ENCODE measurements at places on chromosomes 12 and 14.

DNA sequence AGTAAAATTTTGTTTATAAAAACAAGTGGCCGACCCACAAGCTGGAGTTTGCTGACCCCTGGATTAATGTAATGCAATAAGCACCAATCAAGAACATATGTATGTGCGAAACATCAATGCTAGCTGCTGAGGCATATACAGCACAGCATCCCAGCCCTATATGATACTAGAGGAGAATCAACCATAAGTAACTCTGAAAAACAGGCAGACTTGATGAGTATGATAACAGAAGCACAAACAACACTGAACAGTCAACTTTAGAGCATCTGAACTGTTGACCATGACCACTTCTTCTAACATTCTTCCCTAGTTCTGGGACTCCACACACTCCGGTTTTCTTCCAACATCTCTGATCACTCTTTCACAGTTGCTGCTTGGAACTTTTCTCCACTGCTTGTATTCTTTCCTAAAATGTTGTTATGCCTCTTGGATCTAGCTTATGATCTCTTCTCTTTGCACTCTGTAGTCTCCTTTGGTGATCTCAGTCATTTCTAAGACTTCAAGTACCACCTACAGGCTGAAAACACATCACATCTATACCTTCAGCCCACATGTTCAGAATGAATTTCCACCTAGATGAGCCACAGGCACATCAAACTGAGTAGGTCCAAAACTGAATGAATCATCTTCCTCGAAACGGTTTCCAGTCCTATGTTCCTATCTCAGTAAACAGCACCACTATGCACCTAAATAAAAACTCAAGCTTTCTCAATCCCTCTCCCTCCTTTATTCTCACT lies 57.2 kb downstream of the STXBP6 start:
- DNase-seq: no peak

- DNase-seq: no peak
Observed at GRCh38 chr14:79375356-79375755, 835.9 kb downstream of the DIO2 start.

DNA sequence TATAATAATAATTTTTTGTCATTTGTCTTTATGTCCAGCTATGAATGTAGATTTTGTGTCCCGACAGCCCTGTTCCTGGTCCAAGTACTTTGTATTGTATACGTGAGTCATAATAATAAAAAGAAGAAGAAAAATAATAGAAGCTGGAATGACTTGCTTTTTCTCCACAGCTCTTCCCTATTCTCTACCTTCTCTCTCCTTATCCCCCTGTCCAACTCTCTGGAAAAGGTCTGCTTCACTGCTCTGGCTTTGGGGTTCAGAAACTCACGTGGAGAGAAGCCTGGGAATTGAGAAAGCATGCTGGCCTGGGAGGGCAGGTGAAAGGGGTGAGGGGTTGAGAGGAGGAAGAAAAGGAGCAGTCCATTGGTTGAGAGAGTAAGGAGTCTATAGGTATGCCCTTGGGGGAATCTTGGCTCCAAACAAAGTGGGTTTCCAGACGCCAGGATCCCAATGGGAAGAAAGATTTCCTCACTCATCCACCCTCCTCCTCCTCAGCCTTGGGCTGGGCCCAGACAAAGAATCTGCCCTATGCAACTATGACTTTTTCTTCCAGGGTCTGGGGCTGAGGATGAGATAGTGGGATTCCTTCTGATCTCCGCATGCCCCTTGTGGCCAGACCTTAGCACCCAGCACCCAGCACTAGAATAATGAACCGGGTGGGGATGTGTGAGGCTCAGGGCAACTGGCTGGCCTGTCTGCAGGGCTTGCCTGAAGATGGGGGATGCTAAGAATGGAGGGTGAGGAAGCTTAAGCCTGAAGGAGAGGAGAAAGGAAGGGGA lies 4.0 kb downstream of the HOXC8 start:
- no peak for DNase-seq

DNA sequence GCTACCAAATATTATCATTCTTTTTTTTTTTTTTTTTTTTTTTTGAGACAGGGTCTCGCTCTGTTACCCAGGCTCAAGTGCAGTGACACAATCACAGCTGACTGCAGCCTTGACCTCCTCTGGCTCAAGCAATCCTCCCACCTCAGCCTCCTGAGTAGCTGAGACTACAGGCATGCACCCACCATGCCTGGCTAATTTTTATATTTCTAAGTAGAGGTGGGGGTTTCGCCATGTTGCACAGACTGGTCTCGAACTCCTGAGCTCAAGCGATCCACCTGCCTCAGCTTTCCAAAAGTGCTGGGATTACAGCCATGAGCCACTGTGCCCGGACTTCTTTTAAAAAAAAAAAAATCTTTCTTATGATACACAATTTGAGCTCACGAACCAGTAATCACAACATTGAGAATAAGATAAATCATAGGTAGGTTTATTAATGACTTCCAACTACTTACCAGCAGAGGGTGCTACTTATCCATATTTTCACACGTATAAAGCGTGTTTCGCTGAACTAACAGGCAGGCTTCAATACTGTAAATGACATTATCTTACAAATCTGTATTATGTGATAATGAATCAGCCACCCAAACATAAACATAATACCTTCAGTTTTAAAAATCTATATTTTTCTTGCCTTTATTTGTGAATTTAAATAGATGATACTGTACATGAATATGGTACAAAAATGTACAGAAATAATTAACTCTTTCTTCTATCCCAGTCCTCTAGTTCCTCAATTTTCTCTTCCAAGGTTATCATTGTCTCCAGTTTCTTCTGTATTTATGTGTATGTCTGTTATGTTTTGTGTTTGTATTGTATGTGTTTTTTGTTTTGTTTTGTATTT lies 42.5 kb upstream of the BCAT1 start:
- DNase-seq: no peak

DNA sequence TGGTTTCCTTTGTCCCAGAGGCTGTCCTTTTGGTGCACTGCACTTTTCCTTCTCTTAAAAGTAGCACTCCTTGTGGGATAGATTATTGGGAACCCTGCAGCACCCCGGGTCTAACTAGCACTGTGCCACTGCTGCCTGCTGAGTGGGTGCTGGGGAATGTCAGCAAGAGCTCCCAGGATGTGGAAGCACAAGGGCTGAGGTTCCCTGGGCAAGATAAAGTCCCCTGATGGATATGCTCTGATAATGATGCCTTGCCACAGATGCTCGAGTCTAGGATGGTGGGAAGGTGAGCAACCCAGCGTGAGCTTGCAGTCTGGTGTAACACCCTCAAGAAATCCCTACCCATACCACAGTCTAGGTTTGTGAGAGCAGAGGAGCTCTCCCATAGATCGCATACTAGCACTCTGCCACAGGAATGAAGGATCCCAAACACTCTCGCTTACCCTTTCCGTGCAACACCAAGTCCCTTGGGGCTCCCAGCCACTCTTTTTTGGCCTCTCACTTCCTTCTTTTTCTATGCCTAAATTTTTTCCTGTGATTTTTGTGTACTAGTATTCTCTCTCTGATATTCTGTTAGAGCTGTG lies 32.6 kb downstream of the USP15 start:
- no peak for DNase-seq

DNA sequence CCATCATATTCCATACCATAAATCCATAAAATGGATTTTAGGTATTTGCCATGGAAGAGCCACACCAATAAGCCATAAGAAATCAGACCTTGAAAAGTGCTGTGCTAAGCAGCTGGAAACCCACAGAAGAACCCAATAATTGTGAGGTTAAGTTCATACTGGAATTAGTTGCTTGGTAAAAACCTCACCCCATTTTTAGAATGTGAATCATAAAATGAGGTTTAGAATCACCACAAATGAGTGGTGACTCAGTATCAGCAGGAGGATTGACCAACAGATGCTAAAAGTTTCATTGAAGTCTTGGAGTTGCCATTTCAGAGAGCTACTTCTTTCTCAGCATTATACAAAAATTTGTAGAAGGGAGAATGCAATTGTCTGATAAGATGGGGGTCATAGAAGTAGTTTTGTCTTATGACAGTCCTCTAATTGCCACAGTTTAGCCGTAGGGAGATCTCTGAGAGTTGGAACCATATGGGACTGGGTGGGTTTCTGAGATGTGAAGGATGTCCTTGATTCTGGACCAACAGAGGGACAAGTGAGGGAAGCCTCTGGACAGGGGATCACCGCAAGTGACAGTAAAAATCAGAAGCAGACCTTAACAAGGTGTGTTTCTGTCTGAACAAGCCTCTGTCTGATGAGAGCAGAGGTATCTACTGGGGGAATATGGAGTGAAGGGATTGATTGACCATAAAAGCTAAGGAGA lies 1.4 kb upstream of the STON2 start:
- DNase-seq: no peak

GRCh38 chr12:25328072-25328712 lies 77.5 kb upstream of the KRAS start:
- no peak for DNase-seq

GRCh38 chr12:113468365-113469223 lies 3.1 kb downstream of the LHX5 start:
- no peak for DNase-seq

DNA sequence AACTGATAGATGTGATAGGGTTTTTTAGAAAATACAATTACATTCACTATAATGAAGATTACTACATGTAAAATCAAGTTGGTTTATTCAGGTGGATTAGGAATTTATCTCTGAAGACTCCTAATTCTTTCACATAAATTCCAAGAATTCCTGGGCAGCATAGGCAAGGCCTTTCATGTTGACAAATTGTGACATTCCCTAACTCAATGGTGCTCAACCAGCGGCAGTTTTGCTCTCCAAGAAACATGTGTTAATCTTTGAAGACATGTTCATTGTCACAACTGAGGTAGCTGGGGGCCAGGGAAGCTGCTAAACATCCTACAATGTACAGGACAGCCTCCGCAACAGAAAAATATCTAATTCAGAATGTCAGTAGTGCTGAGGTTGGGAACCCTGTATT lies 46.3 kb downstream of the PTPRQ start:
- no peak for DNase-seq

DNA sequence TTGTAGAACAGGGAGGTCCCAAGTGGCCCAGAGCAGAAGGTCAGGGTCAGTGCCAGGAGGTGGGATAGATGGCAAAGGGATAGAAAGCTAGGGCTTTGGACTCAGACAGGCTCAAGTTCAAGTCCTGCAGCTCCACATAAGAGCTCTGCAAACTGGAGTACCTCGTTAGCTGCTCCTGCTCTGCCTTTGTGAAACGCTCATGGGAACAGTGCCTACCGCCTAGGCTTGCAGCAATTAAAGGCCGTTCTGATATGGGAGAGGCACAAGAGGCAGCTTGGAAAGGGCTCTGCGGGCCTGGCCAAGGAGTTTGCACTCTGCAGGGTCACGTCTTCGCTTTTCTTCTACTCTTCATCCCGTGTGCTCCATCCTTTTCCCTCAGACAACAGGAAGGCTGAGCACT lies 54.1 kb downstream of the MAP1LC3B2 start:
- DNase-seq: no peak

DNA sequence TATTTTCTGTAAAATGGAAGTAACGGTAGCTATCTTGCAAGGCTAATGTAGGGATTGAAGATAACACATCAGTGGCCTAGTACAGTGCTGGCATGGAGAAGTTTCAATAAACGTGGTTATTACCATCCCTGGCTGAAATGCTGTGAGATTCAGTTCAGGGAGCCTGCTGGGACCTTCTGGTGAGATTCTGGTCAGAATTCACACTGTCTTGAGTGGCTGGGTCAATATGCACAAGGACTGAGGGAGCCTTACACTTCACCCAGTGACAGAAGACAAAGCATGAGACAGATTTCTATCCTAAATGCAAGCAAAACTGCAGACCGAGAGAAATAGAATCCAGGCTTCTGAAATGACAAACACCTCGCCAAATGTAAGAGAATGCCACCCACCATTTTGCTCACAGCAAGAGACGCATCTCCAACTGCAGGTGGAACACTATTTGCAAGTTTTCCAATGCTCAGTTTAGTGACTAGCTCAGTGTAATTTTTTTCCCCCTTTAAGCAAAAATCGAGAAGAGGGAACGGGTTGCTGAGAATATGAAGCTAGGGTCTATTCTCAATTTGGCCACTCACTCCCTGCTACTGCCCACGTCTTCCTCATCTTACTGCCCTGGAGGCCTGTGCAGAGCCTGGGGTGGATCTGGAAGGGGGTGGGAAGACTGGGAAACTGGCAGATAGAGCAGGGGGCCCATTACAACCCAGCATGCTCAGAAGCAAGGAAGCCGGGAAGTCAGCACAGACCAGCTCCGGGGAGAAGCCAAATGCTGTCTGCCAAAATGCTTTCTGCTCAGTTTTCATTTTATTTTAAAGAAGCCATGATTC lies 201.3 kb downstream of the TTC7B start:
- no peak for DNase-seq

DNA sequence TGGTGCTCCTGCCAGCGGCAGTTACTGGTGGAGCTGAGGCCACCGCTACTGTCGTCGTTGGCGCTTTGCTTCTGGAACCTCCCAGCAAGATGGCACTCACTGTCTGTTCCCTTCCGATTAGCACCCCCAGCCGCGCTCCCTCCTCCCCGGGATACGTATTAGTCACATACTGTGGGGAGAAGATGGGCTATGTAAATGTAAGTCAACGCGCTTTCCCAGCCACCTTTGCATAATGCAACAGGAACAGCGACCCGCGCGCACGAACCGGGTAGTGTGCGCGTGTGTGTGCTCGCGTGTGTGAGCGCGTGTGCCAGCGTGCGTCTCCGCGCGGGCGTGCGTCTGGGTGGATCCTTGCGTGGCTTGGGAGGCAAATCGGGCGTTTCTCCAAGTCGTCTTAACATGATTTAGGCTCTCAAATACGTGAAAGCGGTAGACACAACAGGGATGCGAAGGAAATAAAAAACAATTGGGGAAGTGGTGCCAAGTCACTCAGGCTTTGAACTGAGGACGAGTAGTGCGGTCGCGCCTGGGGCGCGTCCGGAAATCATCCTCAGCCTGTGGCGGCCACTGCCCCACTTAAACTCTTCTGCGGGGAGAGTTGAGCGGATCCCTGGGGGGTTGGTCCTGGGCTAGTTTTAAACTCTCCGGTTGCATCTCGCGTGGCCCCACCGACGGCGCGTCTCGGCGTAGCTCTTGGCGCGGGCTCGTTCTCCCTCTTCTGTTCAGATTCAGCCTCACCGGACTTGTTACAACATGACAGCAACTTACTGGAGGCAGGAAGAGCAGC lies 1.8 kb downstream of the FLRT2 start:
- peak; percentile 71 for DNase-seq

- DNase-seq: no peak
Observed at GRCh38 chr14:31880935-31881334, 196.2 kb upstream of the ARHGAP5 start.

DNA sequence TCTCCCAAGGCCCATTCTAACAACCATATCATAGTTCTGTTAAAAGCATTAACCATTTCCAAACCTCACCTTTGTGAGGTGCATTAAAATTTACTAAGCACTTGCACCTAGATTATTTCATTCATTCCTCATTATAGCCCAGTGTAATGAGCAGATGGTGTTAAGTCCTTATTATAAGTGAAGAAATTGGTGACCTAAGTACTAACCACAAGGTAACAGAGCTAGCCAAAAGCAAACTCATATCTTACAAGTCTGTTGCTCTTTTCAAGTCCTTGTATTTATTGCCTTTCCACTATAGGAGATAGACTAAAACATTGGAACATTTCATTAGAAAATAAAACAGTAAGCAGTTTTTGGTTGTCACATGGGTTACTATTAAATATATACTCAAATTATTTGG lies 49.7 kb downstream of the TDP1 start:
- DNase-seq: no peak

GRCh38 chr14:100416921-100417860 lies 94.1 kb downstream of the SLC25A47 start:
- DNase-seq: no peak

GRCh38 chr12:19457561-19457960 lies 18.3 kb downstream of the AEBP2 start:
- no peak for DNase-seq

All from left renal cortex interstitium (tissue), 4 donors.